Large intestine (tissue), 12 donors: ENCODE measurements at places on chromosomes 12 and 14. TPM values are rescaled to one million over a fixed set of nuclear protein-coding genes. Genes with fewer than 3 reads are reported as not detected.

- DNase-seq, result no peak
Measured at GRCh38 chr14:29712601-29713000, 215.0 kb downstream of the PRKD1 start.

- DNase-seq, result no peak
Measured at GRCh38 chr14:63510538-63510937, 32.6 kb downstream of the PPP2R5E start.

The RASSF9 gene
- 2.4 TPM for polyA plus RNA-seq

- DNase-seq, result no peak
Measured at GRCh38 chr12:20194171-20194570, 174.2 kb upstream of the PDE3A start.

DNA sequence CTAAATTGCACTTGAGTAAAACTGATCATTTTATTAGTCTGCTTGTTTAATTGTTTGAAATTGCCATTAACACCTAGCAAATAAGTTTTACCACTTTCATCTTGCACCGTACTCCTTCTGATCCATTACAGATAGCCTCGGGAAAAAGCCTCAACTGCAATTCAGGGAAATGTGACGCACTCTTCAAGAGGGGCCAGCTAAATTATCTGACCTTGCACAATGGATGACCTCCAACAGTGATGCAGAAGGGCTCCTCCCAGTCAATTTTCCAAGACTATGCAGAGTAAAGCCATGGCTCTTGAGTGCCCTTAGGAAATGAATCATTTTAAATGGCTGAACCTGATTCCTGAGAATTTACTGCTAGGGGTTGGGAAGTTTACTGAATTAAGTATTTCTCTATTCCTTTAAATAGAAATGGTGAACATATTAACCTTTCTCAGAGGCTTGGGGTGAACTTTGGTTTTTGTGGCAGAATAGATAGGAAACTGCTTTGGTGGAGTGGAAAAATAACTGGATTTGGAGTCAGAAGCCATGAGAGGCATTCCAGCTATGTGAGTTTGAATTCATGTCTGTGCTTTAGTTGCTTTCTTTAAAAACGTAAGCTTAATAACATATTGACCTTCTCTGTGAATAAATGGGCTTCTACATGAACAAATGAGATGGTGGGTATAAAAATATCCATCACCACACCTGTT is 64.8 kb upstream of the OVCH1 start:
- no peak for DNase-seq

DNA sequence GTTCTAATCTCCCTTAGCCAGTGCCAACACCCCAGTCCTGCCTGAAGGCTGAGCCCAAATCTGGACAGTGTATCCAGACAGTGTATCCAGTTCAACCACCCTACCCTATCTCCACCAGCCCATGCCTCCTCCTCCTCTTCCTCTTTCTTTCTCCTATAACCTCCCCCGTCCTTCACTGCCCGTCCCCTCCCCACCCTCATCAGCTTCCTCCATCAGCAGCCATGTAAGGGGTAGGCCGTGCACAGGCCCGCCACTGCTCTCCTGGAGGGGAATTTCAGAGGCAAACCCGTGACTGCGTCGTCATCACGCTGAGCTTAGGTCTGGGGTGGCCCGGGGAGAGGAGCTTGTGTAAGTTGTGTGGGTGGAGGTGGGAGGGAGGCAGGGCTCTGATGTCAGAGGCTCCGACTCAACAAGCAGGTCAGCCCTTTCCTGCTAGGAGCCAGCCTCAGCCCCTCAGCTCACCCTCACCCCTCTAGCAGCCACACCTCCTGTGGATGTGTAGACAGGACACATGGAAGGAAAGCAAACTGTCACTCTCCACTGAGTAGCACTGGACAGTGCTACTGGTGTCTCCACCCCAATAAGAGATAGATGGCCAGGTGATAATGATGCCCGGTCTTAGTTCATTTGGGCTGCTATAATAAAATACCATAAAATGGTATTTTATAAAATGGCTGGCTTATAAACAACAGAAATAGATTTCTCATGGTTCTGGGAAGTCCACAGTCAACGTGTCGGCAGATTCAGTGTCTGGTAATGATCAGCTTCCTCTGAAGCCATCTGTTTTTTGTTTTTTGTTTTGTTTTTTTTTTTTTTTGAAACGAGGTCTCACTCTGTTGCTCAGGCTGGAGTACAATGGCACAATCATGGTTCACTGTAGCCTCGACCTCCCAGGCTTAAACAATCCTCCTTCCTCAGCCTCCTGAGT is 50.5 kb downstream of the IRF2BPL start:
- DNase-seq, result no peak

DNA sequence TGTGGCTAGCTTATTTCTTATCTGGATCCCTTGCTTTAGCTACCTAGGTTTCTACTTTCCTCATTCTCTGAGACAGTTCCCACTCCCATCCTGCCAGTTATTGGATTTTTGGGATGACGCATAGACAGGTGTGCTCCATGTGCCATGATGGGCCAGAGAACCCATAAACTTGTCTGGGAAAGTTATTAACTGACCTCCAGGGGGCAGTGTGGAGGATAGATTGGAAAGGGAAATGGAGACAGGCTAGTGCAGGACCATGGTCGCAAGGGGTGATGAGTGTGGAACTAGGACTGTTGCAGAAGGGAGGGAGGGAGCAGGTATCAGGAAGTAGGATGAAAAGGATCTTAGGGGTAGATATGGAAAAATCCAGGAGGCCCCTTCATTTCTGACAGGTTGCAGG is 80.3 kb downstream of the ESRRB start:
- no peak for DNase-seq

- no peak for DNase-seq
Measured at GRCh38 chr12:88308825-88309224, 166.7 kb downstream of the TMTC3 start.

GRCh38 chr14:35355981-35356841 is 48.3 kb downstream of the NFKBIA start:
- peak; percentile 98 for DNase-seq
